H1 (cell line): ENCODE measurements at places on chromosomes 2 and 18. TPM values are rescaled to one million over a fixed set of nuclear protein-coding genes. Genes with fewer than 3 reads are reported as not detected.

GRCh38 chr2:9797681-9798556 is 45.4 kb upstream of the TAF1B start:
- no peak for DNase-seq
- H3K36me3 ChIP-seq: no peaks in the 10 kb centered on the region
- no peaks in the 10 kb centered on the region for H3K27me3 ChIP-seq
- H3K27ac ChIP-seq: no peak overlapping the region

DNA sequence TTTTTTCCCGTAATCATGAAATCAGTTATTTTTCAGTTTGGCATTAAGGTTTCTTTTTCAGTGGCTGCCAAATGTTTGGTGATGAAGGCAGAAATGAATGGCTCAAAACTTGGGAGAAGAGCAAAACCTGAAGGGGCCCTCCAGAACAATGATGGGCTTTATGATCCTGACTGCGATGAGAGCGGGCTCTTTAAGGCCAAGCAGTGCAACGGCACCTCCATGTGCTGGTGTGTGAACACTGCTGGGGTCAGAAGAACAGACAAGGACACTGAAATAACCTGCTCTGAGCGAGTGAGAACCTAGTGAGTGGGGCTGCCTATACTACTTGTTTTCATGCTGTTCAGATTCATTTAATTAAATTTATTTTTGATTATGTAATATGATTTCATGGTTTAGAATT is 29.2 kb upstream of the MSH2 start:
- H3K27me3 ChIP-seq: peaks cover 6% of the 10 kb centered on the region; the same call in 1 of the 2 replicates
- no peak for DNase-seq
- no peak overlapping the region for H3K4me3 ChIP-seq
- no peaks in the 10 kb centered on the region for H3K4me1 ChIP-seq
- no peak overlapping the region for H3K27ac ChIP-seq

DNA sequence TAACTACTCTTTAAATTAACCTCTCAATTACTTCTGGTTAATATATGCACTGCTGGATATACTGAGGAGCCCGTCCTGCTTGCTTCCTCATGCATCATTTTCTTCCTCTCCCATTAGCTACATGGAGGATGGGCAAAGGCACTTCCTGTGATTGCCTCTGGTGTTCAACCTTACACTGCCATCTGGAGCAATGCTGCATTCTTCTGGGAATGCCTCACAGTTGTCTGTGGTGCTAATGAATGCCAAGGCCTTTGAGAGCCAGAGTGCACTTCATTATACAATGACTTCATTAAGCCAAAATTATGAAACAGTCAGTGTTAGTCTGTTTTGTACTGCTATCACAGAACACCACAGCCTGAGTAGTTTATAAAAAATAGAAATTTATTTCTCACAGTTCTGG is 134.8 kb upstream of the DOCK10 start:
- no peak overlapping the region for H3K4me3 ChIP-seq
- DNase-seq: no peak
- no peaks in the 10 kb centered on the region for H3K4me1 ChIP-seq
- no peaks in the 10 kb centered on the region for H3K27me3 ChIP-seq
- H3K27ac ChIP-seq: no peak overlapping the region

GRCh38 chr18:68662754-68663153 is 52.2 kb downstream of the TMX3 start:
- no peaks in the 10 kb centered on the region for H3K27me3 ChIP-seq
- H3K4me1 ChIP-seq: no peaks in the 10 kb centered on the region
- H3K36me3 ChIP-seq: no peaks in the 10 kb centered on the region
- H3K27ac ChIP-seq: no peak overlapping the region
- no peak for DNase-seq

GRCh38 chr18:23067236-23067635 is 68.0 kb upstream of the CABLES1 start:
- no peak overlapping the region for H3K4me3 ChIP-seq
- H3K36me3 ChIP-seq: no peaks in the 10 kb centered on the region
- no peak overlapping the region for H3K27ac ChIP-seq
- no peaks in the 10 kb centered on the region for H3K27me3 ChIP-seq
- no peak for DNase-seq

DNA sequence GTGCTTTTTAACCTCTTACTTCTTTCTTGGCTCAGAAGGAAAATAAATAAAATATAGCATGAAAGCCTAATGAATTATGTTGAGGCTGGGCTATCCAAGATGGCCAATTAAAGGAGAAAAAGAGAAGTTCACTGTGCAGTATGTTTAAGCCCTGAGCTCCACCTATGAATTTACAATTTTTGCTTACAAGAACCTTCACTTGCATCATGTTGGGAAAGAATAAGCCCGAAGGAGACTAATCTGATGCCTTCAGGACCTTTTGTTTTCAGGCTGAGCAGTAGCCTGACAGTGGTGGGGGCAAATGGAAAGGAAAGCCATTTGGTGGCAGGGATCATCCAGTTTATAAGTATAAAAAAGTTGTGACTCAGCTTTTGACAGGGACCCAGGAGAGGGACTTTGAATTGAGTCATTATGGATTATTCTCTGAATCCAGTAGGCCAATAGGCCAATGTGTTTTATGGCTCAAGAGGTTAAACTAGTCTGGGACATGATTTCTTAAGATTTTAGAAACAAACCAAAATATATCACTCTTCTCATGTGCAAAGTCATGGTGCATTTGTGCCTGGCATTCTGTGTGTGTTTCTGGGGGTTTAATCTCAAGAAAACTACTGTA is 56.9 kb downstream of the E2F6 start:
- DNase-seq: no peak
- H3K4me1 ChIP-seq: no peaks in the 10 kb centered on the region
- H3K27ac ChIP-seq: no peak overlapping the region
- no peak overlapping the region for H3K4me3 ChIP-seq

GRCh38 chr2:140893685-140894084 is 1237.1 kb downstream of the LRP1B start:
- no peak overlapping the region for H3K4me3 ChIP-seq
- H3K36me3 ChIP-seq: no peaks in the 10 kb centered on the region
- no peak for DNase-seq
- no peaks in the 10 kb centered on the region for H3K27me3 ChIP-seq

- H3K36me3 ChIP-seq: no peaks in the 10 kb centered on the region
- H3K4me1 ChIP-seq: peaks cover 6% of the 10 kb centered on the region
- peak; percentile 33 for DNase-seq
- no peak overlapping the region for H3K4me3 ChIP-seq
Measured at GRCh38 chr2:240236217-240237111, 96.0 kb upstream of the OTOS start.

GRCh38 chr18:52537261-52537660 is 197.3 kb downstream of the DCC start:
- no peaks in the 10 kb centered on the region for H3K27me3 ChIP-seq
- H3K27ac ChIP-seq: no peak overlapping the region
- no peaks in the 10 kb centered on the region for H3K36me3 ChIP-seq
- no peak for DNase-seq
- no peaks in the 10 kb centered on the region for H3K4me1 ChIP-seq
- no peak overlapping the region for H3K4me3 ChIP-seq

- no peak overlapping the region for H3K4me3 ChIP-seq
- H3K4me1 ChIP-seq: peaks cover 2% of the 10 kb centered on the region; the same call in 1 of the 2 replicates
- peak; percentile 66 for DNase-seq
- H3K27ac ChIP-seq: no peak overlapping the region
Measured at GRCh38 chr2:237060534-237061312, 25.0 kb upstream of the COPS8 start.

DNA sequence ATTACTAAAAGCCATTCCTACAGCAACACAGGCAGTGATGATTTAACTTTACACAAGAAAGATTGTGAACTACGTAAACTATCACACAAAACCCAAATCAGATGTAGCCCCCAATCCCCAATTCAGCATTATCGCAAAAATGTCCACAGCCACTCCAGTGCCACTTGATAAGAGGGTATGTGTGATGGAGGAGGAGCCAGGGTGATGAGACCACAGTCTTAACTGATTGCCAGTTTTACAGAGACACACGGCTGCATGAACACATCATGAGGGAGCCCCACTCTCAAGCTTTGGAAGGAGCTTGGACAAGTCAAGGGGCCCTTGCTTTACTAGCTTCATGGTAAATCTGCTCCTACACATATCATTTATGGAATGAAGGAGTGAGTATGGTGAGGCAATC is 116.0 kb downstream of the FAM161A start:
- no peaks in the 10 kb centered on the region for H3K4me1 ChIP-seq
- H3K36me3 ChIP-seq: no peaks in the 10 kb centered on the region
- H3K4me3 ChIP-seq: no peak overlapping the region
- no peak for DNase-seq

DNA sequence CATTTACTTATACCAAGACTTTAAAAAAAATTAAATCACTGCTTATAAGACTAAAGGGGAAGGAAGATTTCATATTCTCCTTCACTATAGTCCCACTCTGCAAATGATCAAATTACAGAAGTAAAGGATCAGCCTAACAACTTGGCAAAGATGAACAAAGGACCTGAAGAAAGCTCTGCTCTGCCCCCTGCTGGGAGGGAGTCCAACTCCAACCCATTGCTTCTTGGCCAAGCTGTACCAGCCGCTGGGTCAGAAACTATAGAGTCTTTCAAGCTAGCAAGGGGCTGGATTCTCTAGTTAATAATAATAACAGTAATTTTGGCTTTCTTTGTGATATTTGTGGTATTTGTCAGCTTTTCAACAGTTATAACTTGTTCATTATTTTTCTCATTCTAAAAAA is 927.0 kb upstream of the CRIM1 start:
- no peak overlapping the region for H3K27ac ChIP-seq
- DNase-seq: peak; percentile 77
- no peak overlapping the region for H3K4me3 ChIP-seq
- no peaks in the 10 kb centered on the region for H3K27me3 ChIP-seq
- no peaks in the 10 kb centered on the region for H3K4me1 ChIP-seq

DNA sequence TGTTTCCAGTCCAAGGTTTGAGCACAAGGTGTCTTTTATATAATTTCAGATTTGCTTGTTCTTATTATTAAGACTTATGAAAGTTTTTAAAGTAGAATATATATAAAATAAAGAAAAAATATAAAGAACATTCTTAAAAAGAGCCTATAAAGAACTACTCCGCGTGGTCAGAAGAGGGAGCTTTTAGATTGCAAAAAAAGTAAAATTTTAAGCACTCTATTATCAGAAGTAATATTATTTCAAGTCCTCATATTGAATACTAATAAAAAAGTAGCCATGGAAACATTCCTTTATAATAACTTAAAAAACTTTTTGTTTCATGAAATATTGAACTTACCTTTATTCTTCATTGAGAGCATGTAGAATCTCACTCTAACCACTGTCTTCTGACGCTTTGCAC is 51.4 kb downstream of the LINC00305 start:
- H3K4me1 ChIP-seq: peaks cover 3% of the 10 kb centered on the region; the same call in 1 of the 2 replicates
- no peaks in the 10 kb centered on the region for H3K27me3 ChIP-seq
- H3K27ac ChIP-seq: no peak overlapping the region
- H3K36me3 ChIP-seq: no peaks in the 10 kb centered on the region; the same call in 1 of the 2 replicates
- DNase-seq: no peak
- no peak overlapping the region for H3K4me3 ChIP-seq

DNA sequence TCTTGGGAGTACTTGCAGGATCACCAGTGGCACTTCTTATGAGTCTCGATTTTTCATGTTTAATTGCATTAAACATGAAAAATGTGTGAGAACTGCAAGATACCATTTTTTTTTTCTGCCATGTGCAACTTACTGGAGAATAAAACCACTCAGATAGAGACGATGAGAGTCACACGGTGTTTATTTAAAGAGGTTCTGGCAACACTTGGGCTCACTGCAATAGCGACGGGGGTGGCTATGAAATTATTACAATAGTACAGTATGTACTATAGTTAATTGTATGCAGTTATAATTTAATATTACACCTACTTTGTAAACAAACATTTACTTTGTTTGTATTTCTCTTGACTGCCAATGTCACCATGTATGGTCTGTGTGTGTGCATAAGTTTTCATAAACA is 479.8 kb downstream of the NUP35 start:
- H3K27ac ChIP-seq: no peak overlapping the region
- no peak for DNase-seq
- H3K4me1 ChIP-seq: no peaks in the 10 kb centered on the region
- H3K36me3 ChIP-seq: no peaks in the 10 kb centered on the region
- no peaks in the 10 kb centered on the region for H3K27me3 ChIP-seq
- no peak overlapping the region for H3K4me3 ChIP-seq

DNA sequence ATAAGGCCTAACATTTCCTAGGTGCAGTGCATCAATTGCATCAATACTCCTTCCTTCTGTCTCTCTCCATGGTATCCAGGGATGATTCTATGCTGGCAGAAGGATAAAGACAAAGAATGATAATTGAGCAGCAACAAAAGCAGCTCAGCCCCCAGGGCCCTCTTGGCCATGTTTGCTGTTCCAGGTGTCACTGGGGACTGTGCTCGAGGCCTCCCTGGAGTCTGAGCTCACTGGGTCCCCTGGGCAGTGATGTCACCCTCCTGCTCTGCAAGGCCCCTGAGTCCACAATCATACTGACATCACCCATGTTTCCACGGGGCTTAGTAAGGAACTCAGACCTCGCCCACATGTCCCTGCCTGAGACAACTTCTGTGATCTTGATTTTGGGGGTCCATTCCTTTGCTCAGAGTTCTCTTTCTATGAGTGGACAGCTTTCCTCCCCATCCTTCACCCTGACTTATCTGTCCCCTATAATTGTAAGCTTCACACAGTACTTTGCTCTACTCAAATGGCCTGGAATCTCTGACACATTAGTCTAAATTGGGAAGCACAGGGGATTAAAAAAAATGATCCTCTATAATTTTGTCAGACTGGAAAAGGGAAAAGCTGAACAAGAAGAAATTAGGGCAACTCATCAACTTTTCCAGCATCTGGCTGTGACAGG is 15.8 kb upstream of the EXOC6B start:
- no peaks in the 10 kb centered on the region for H3K27me3 ChIP-seq
- no peak overlapping the region for H3K27ac ChIP-seq
- DNase-seq: no peak

- H3K27me3 ChIP-seq: no peaks in the 10 kb centered on the region
- H3K4me1 ChIP-seq: no peaks in the 10 kb centered on the region
- no peak for DNase-seq
- H3K36me3 ChIP-seq: no peaks in the 10 kb centered on the region; the same call in 1 of the 2 replicates
- no peak overlapping the region for H3K4me3 ChIP-seq
- no peak overlapping the region for H3K27ac ChIP-seq
Measured at GRCh38 chr18:21548647-21549046, 51.9 kb downstream of the ESCO1 start.

- no peaks in the 10 kb centered on the region for H3K36me3 ChIP-seq
- no peak for DNase-seq
- H3K4me3 ChIP-seq: no peak overlapping the region
- no peak overlapping the region for H3K27ac ChIP-seq
- H3K27me3 ChIP-seq: no peaks in the 10 kb centered on the region
Measured at GRCh38 chr2:23615216-23616020, 230.4 kb downstream of the KLHL29 start.

TMEM169 gene
- 2.4 and 2.5 TPM in 2 replicates for total RNA-seq

IGFBP5 gene
- total RNA-seq: 2.0 and 2.5 TPM in 2 replicates

SCTR gene
- not detected in 2 replicates for total RNA-seq

LHCGR gene
- 0.31 and 0.73 TPM in 2 replicates for total RNA-seq

SNED1 gene
- 1.9 and 2.4 TPM in 2 replicates for total RNA-seq

GAREM1 gene
- 9.2 and 9.6 TPM in 2 replicates for total RNA-seq

AMER3 gene
- 0.19 and 0.55 TPM in 2 replicates for total RNA-seq

ALPI gene
- total RNA-seq: not detected in 2 replicates

WNT10A gene
- not detected in 2 replicates for total RNA-seq

AKAIN1 gene
- not detected in 2 replicates for total RNA-seq

SIX2 gene
- 0.84 and 1.0 TPM in 2 replicates for total RNA-seq

RPRM gene
- 16.2 and 16.3 TPM in 2 replicates for total RNA-seq
